Glutamatergic neuron (in vitro differentiated cells): ENCODE measurements at places on chromosomes 16 and 17.
A peak's percentile ranks its signal among the peaks of the same experiment; 100 is the strongest.

DNA sequence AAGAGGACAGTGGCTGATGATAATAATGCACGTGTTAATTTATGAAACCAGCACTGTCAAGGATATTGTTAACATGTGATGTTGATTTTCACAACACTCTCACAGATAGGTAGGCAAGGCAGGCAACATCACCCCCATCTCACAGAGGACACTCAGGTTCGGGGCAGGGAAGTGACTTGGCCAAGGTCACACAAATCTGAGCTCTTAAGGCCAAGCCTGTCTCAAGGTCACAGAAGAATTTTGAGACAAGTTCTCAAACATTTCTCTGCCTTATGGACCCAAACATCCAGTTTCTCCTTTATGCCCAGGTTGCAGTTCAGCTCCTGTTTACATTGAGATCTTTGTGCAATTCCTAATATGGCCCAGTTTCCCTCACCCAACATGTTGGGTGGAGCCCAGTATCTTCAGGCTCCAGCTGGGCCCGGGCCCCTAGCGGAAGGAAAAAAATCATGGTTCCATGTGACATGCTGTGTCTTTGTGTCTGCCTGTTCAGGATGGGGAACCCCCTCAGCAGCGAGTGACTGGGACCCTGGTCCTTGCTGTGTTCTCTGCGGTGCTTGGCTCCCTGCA, 1.3 kb downstream of the SLC2A4 start:
- H3K27me3 ChIP-seq = peaks cover 22% of the 10 kb centered on the region
- no peaks in the 10 kb centered on the region for H3K36me3 ChIP-seq
- no peak overlapping the region for H3K27ac ChIP-seq
- DNase-seq = no peak
- H3K4me3 ChIP-seq = peak overlapping the region; percentile 25

DNA sequence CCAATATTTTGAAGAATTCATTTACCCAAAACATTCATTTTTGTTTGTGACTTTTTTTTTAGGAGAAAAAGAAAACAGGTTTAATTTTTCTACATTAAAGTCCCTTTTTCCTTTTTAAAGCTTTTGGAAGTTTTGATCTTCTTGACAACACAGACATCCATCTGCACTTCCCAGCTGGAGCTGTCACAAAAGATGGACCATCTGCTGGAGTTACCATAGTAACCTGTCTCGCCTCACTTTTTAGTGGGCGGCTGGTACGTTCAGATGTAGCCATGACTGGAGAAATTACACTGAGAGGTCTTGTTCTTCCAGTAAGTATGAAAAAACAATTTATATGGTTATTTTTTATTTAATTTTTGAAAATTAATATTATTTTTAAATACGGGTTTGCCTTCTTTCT, 37.2 kb downstream of the SIAH1 start:
- peak overlapping the region; percentile 32 for H3K4me3 ChIP-seq
- peak; percentile 43 for DNase-seq
- H3K4me1 ChIP-seq = peaks cover 17% of the 10 kb centered on the region

DNA sequence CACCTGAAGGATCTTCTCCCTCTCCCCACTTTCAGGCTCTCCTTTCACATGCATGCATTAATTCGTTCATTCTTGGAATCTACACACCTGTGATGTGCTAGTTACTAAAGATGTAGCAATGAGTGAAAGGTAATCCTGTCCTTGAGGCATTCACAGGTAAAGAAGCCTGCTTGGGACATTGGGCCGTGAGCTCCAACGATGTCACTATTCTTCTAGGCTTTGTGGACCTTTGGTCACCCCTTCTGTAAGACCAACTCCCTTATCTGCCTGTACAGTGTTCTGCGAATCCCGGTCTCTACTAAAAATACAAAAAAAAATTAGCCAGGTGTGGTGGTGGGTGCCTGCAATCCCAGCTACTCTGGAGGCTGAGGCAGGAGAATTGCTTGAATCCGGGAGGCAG, 608.5 kb downstream of the MAF start:
- H3K27ac ChIP-seq = no peak overlapping the region
- H3K4me3 ChIP-seq = no peak overlapping the region
- no peaks in the 10 kb centered on the region for H3K36me3 ChIP-seq
- no peak for DNase-seq

GRCh38 chr16:85556456-85557082, 56.6 kb upstream of the GSE1 start:
- DNase-seq = no peak
- peaks cover 27% of the 10 kb centered on the region for H3K4me1 ChIP-seq
- H3K27me3 ChIP-seq = peaks cover 44% of the 10 kb centered on the region
- H3K27ac ChIP-seq = peak overlapping the region; percentile 92

GRCh38 chr16:68704232-68704867, 32.7 kb upstream of the CDH1 start:
- no peaks in the 10 kb centered on the region for H3K4me1 ChIP-seq
- DNase-seq = peak; percentile 76
- no peak overlapping the region for H3K27ac ChIP-seq
- H3K4me3 ChIP-seq = no peak overlapping the region
- H3K36me3 ChIP-seq = no peaks in the 10 kb centered on the region

DNA sequence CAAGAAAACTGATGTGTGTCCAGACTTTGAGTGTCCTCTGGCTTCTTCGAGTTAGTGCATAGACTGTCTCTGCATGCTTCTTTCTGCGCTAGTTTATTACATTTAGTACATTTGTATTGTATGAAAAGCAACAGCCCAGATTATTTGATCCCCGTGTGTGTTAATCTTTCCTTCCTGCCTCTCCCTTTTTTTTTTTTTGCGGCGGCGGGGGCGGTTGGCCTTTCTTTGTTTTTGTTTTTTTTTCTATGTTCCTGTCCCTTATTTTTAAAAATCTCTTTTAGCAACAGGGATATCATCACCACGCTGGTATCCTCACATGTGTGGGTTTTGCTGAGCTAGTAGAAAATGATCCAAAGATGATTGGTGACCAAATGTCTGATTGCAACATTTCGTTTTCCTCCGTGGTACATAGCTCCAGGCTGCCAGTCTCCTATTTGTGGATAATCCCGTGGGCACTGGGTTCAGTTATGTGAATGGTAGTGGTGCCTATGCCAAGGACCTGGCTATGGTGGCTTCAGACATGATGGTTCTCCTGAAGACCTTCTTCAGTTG, 9.4 kb downstream of the SCPEP1 start:
- DNase-seq = no peak
- H3K4me1 ChIP-seq = no peaks in the 10 kb centered on the region
- H3K27me3 ChIP-seq = no peaks in the 10 kb centered on the region
- H3K4me3 ChIP-seq = no peak overlapping the region

DNA sequence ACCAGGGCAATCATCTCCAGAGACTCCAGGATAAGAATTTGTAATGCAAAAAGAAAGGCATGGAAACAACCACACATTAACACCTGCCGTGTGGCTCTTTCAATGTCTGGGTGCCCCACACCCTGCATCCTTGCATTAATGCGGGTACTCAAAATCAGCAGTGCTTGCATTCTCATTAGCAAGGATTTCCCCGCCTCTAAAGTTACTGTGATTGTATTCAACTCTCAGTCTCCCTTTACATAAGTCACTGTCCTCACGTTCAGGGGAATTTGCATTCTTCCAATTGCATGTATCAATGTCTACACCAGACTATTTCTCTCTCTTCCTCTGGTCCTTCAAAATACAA, 324.3 kb downstream of the FOXL1 start:
- DNase-seq = no peak
- no peak overlapping the region for H3K27ac ChIP-seq
- H3K27me3 ChIP-seq = peaks cover 5% of the 10 kb centered on the region
- H3K36me3 ChIP-seq = no peaks in the 10 kb centered on the region
- no peaks in the 10 kb centered on the region for H3K4me1 ChIP-seq

DNA sequence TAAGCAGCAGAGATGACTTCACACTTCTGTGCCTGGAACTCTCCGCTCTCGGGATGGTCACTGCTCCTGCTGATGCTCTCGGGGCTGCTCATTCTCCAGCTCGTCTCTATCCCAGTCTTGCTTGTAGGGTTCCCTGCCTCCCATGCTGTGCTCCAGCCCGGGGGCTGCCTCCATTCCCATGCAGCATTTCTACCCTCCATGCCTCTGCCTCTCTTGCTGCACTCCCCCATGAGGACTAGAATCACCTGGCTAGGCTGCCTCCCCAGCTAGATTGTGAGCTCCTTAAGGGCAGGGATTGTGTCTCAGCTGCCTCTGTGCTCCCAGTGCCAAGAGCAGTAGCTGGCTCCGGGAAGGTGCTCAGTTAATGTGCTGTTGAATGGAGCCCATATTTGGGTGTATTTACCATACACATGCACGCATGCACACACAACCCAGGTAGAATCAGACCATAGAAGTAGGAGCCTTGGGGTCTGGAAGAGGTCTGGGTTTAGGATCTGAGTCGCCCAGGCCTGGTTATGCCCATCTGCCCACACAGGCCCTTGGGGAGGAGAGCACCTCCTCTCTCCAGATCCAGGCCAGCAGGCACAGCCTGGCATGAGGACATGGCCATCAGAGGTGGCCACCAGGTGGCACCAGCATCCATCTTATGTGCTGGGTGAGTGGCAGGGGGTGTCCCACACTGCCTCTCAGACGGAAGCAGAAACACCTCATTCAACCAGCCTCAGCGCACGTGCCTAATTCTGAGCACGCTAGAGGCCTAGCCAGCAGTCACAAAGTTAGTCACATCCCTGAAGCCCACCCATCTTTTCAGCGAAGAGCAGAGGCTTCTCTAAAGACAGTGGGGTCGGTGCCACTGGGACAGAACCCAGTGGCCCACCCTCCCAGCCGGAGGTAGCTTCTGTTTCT, 9.3 kb downstream of the GIT1 start:
- peaks cover 15% of the 10 kb centered on the region for H3K27me3 ChIP-seq
- peak; percentile 87 for DNase-seq
- peak overlapping the region; percentile 43 for H3K4me3 ChIP-seq
- no peaks in the 10 kb centered on the region for H3K36me3 ChIP-seq

- H3K27me3 ChIP-seq = no peaks in the 10 kb centered on the region
- no peak overlapping the region for H3K4me3 ChIP-seq
- no peak overlapping the region for H3K27ac ChIP-seq
- H3K36me3 ChIP-seq = no peaks in the 10 kb centered on the region
- no peak for DNase-seq
Observed at GRCh38 chr17:55383771-55384642, 37.6 kb downstream of the MMD start.
